ENCODE measurements at places on chromosomes 7 and 10. TPM values are rescaled to one million over a fixed set of nuclear protein-coding genes. Genes with fewer than 3 reads are reported as not detected.
A peak's percentile ranks its signal among the peaks of the same experiment; 100 is the strongest.

The RADIL gene
- total RNA-seq = 0.33 TPM

GRCh38 chr7:147775516-147776284 lies 814.9 kb upstream of the C7orf33 start:
- DNase-seq = peak; percentile 15

The BUB3 gene
- total RNA-seq = 98.9 TPM

The PLAU gene
- total RNA-seq = 60.1 TPM

GRCh38 chr7:71343892-71344291 lies 211.9 kb downstream of the GALNT17 start:
- no peak for DNase-seq

DNA sequence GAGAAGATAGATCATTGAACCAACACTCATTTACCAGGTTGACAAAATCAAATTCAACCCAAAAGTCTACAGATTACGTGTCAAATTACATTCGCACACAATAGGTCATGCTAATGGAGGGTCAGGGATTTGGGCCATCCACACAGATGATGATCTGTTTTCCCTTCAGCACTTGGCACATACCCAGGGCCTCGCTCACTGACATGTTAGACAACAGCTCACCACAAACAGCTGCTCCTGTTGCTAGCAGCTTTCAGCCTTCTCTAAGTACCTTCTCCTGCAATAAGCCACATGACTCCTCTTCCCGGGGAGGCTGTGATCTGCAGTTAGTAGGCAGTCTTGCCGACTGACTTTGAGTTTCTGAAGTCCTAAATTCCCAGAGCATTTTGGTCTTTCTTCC lies 18.4 kb downstream of the NKX2-3 start:
- DNase-seq = peak; percentile 57

The SLC29A4 gene
- total RNA-seq = 6.4 TPM

GRCh38 chr10:61061923-61062504 lies 118.0 kb upstream of the RHOBTB1 start:
- DNase-seq = no peak

DNA sequence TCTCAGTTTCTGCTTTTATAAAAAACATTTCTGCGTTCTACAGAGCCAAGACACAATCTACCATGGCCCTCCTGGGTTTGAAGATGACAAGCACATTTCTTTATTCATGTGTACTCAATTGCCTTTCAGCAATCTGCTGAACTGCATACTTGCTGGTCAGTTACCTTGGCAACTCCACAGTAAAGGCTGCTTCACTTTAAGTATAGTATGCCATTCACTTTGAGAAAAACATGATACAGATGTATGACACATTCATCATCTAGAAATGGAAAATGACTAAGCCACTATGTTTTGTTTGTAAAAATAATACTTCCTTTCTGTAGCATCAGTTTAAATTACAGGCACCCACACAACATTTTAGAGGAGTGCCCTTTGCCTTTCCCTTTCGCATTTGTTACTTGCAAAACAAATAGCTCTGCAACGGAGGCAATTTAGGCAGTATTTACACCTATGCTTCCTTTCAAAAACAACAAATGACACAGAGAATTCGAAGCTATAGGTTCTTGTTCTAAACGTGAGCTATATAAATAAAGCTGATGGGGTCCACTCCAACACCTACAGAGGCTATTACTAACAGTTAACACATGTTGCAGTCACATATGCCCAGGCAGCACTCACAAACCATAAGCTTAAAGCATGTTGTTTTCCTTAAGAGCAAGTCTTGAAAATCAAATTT lies 23.5 kb downstream of the SGCE start:
- DNase-seq = peak; percentile 79

DNA sequence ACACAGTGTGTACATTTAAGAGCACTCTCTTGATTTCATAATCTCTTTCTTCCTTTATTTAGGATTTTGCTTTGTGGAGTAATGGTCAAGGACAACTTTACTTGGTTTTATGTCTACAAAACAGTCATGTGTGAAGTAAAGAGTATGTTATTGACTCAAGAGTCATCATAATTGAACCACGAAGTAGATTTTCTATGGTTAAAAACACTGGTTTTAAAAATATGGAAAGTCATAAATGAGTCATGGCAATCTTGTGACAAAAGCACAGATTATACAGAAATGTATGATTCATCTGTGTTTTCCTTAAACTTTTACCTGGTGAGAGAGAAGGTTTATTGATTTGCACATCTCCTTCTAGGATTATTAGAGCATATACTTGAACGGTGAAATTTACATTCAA lies 969.7 kb downstream of the GATA3 start:
- no peak for DNase-seq

The RALA gene
- total RNA-seq = 43.9 TPM
